WERI-Rb-1 (cell line): ENCODE measurements at places on chromosomes 1 and 21.
A peak's percentile ranks its signal among the peaks of the same experiment; 100 is the strongest.

GRCh38 chr1:12124693-12125421, 41.9 kb upstream of the TNFRSF1B start:
- DNase-seq, result peak; percentile 54

GRCh38 chr1:2382621-2383361, 8.6 kb downstream of the MORN1 start:
- peak; percentile 74 for DNase-seq

GRCh38 chr1:33276573-33277298, 20.4 kb downstream of the ZNF362 start:
- no peak for DNase-seq

- DNase-seq, result no peak
These were observed 303.8 kb downstream of the DISC1 start for GRCh38 chr1:231930257-231930947.

GRCh38 chr1:162937716-162938395, 76.9 kb upstream of the CCDC190 start:
- no peak for DNase-seq

- DNase-seq, result peak; percentile 67
These were observed 49.9 kb downstream of the TOMM20 start for GRCh38 chr1:235078480-235079381.

DNA sequence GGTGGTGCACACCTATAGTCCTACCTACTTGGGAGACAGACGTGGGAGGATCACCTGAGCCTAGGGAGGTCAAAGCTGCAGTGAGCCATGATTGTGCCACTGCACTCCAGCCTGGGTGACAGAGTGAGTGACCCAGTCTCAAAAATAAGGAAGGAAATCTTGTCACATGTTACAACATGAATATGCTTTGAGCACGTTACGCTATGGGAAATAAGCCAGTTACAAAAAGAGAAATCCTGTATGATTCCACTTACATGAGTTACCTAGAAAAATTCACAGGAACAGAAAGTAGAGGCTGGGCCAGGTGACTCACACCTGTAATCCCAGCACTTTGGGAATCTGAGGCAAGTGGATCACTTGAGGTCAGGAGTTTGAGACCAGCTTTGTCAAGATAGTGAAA, 6.7 kb upstream of the PADI6 start:
- DNase-seq, result no peak

- DNase-seq, result no peak
These were observed 244.2 kb upstream of the JUN start for GRCh38 chr1:59028048-59028447.

GRCh38 chr1:119453021-119453420, 38.1 kb downstream of the HSD3B2 start:
- DNase-seq, result no peak

DNA sequence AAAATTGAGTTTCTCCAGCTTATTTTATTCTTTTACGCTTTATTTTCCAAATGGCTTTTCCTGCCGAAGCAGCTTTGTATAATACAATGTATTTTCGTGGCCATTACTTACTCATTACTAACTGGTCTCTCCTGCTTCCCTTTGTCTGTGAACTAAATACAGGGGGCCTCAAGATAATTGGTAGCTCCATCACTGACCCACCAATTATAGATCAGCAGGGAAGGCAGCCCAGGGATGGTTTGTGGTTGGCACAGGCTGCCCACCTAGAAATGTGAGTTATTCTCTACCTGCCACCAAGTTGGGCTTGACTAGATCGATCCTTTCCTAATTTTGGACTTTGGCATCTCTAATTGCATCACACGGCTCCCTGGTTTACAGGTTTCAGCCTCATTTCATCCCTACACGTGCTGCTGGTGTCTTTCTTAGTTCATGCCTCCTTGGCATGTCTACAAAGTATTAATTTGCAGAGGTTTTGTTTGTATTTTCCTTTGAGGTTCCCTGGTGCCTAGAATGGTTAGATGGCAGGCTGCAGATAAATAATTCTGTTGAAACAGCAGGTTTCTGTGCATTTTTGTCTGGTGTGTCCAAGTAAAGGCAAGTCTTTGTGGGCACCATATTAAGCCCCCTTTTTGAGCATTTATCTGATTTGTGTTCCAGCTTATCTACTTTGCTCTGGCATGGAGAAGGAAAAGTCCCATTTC, 35.2 kb downstream of the PEX14 start:
- no peak for DNase-seq

DNA sequence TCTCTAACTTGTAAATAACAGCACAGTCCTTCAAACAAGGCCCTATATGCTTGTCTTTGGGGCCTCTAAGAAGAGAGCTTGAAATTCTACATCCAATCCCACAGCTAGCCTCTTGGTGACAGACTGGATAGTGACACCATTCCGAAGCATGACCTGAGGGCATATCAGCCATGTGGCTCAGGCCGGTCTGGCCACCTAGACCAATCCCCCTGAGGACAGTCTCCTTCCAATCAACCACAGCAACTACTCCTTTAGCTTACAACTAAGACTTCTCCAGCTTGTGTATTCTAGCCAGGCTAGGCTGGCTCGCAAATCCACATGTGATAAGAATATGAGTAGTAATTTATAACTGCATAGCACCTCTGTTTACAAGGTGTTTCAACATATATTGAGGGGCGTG, 14.0 kb downstream of the BCAR3 start:
- DNase-seq, result no peak

- DNase-seq, result peak; percentile 84
These were observed 132.8 kb downstream of the CASZ1 start for GRCh38 chr1:10663678-10664035.

- DNase-seq, result no peak
These were observed 91.9 kb downstream of the NFIA start for GRCh38 chr1:61174060-61174795.

- DNase-seq, result no peak
These were observed 31.5 kb downstream of the JAK1 start for GRCh38 chr1:64934878-64935275.

DNA sequence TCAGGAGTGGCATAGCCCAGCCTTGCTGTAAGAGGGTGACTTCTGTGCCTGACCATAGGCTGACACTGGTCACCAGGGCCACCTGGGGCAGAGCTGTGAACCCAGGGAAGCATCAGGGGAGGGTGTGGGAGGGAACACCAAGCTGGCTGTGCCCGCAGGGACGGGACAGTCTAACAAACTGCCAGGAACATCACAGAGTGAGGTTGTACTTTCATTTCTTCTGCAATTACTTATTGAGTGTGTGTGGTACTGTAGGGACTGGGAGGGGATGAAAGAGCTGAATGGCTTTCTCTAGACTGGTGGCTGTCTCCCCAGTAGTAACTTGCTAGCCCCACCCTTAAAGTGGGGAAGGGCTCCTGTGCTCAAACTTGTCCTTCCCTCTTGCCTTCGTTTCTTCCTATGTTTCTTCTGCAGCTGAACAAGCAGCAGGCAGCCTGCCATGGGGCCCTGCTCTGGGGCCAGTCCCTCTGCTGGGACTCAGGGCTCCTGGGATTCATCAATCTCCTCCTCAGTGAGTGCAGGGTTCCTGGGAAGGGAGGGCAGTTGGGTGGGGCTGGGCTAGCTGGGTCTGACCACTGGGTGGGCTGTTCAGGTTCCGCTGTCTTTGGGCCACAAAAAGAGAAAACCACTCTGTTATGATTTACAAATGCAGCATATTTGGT, 39.7 kb upstream of the ETV3 start:
- no peak for DNase-seq

DNA sequence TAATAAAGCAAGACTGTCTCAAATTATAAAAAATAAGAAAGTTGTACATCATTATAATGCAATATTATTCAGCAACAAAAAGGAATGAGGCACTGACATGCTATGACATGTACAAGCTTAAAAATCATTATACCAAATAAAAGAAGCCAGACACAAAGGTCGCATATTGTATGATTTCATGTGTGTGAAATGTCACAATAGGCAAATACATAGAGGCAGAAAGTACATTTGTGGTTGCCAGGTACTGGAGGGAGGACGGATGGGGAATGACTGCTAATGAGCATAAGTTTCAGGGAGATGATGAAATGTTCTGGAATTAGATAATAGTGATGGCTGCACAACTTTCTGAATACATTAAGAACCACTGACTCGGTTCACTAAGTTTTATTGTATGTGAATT, 73.6 kb upstream of the NBPF3 start:
- DNase-seq, result no peak

DNA sequence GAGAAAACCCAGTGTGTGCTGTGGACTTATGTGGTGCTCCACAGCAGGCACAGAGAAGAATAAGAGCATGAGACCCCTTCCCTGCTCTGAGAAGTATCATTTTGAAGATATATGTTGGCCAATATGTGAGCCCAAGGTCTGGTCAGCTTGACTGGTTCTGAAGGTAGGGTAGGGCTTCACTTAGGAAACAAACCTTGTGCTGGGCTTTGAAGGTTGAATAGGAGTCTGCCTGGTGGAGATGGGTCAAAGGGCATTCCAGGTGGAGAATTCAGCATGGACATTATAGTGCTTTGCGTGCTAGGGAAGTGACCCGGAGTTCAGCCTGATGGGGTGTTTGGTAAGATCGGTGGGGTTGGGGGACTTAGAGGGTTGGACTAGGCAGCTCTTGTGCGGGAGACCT, 99.1 kb downstream of the EPHB2 start:
- no peak for DNase-seq

- DNase-seq, result no peak
These were observed 54.0 kb upstream of the LRP8 start for GRCh38 chr1:53381790-53382401.

GRCh38 chr1:219325368-219325742, 151.7 kb downstream of the LYPLAL1 start:
- DNase-seq, result no peak

- DNase-seq, result no peak
These were observed 1.5 kb downstream of the LRRC8D start for GRCh38 chr1:89822109-89822962.

DNA sequence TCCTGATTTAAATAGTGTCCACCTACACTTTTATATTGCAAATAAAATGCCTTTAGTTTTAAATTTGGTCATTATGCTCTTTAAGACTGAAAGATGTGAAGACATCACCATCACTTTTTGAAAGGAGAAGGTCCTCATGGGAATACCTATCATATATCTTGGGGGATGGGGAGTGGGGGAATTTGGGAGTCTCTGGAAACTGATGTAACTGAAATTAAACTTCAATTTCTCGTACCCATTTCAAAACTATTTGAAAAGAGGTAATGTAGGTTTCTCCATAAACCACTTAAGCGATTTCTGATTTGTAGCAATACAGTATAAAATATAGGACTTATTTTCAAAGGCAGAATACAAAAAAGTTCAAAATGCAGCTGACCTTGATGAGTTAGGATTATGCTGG, 924 bp downstream of the EXTL2 start:
- no peak for DNase-seq

DNA sequence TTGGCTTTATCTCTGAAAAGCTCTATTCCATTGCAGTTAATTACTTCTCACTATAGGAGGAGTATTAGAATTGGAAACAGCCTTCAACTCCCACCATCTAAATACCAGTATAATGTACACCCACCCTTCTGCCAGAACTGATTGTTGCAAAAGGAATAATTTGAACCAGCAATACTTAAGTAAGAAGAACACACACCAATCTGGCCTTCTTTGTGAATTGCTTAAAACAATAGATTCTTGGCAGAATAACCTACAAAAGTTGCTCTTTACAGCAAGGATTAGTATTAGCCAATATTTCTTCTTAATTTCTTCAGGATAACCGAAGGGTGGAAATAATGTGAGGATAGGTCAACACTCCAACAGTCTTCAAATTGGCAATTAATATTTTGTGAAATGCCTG, 54.9 kb upstream of the ADAMTS5 start:
- DNase-seq, result no peak

GRCh38 chr1:9792156-9793042, 31.4 kb downstream of the CLSTN1 start:
- no peak for DNase-seq

- DNase-seq, result peak; percentile 39
These were observed 65.2 kb downstream of the BCAR3 start for GRCh38 chr1:93616221-93616995.

- peak; percentile 51 for DNase-seq
These were observed 40.4 kb downstream of the RIMS3 start for GRCh38 chr1:40625076-40625475.

- no peak for DNase-seq
These were observed 165.3 kb downstream of the PGBD5 start for GRCh38 chr1:230260831-230261230.

- peak; percentile 43 for DNase-seq
These were observed 65.8 kb upstream of the RAB4A start for GRCh38 chr1:229204921-229205777.

GRCh38 chr1:163085904-163086268, 16.7 kb downstream of the RGS4 start:
- no peak for DNase-seq

DNA sequence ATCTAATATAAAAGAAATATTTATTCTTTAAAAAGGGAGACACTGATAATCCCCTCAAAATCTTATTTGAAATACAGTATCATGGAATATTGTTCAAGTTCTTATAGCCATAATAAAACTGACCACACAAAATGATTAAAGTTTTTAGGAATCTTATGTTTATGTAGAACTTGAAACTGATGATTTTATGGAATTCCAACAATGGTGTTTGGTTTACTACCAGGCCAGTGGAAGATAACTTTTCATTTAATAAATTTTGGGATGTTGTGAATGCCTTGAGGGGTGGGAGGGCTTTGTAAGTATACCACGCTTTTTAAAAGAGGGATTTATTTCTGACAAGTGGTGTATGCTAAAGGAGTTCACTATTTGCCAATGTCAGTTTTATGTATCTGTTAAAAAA, 87.7 kb downstream of the RAB3GAP2 start:
- DNase-seq, result no peak

- peak; percentile 56 for DNase-seq
These were observed 376 bp downstream of the SF3A3 start for GRCh38 chr1:37989361-37989930.

DNA sequence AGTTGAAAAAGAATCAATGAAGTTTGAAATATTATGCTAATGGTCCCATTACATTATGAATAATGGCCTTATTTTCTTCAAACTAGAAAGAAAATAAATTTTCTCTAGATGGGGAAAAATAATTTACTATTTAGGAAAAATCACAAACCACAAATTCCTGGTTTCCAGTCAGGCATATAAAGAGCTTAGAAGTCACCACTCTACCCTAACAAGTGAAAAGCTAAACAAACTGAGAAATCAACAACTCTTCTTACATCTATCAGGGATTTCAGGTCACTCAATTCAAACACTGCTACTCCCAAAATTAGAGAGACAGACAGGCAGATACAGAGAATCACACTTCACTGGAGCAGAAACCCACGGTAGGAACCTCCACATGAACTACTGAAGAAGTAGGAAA, 82.1 kb upstream of the LRRC7 start:
- DNase-seq, result no peak

GRCh38 chr1:161872506-161872905, 106.4 kb downstream of the ATF6 start:
- no peak for DNase-seq

- DNase-seq, result no peak
These were observed 1041.3 kb upstream of the ADGRL4 start for GRCh38 chr1:80047791-80048190.

DNA sequence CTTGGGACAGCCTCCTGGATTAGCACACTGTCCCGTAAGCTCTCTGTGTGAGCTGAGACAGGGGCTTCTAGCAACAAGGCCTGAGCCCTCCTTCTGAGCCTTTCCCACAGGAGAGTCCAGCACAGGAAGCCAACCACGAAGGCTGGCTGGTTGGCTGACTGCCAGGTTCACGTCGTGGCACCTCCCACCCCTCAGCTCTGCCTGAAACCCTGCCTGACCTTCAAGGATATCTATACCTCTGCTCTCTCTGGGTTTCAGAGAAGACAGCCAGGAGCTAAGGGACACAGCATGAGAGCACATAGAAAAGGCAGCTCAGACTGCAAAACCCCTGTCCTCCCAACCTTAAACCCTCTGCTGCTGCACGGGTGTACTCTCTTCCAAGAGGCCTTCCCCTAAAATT, 13.9 kb downstream of the DLGAP3 start:
- no peak for DNase-seq

GRCh38 chr1:56322211-56322610, 257.2 kb downstream of the PLPP3 start:
- DNase-seq, result no peak
